ENCODE measurements at places on chromosomes 3 and 15. TPM values are rescaled to one million over a fixed set of nuclear protein-coding genes. Genes with fewer than 3 reads are reported as not detected.
A peak's percentile ranks its signal among the peaks of the same experiment; 100 is the strongest.

Gene TMEM207
- total RNA-seq = not detected

DNA sequence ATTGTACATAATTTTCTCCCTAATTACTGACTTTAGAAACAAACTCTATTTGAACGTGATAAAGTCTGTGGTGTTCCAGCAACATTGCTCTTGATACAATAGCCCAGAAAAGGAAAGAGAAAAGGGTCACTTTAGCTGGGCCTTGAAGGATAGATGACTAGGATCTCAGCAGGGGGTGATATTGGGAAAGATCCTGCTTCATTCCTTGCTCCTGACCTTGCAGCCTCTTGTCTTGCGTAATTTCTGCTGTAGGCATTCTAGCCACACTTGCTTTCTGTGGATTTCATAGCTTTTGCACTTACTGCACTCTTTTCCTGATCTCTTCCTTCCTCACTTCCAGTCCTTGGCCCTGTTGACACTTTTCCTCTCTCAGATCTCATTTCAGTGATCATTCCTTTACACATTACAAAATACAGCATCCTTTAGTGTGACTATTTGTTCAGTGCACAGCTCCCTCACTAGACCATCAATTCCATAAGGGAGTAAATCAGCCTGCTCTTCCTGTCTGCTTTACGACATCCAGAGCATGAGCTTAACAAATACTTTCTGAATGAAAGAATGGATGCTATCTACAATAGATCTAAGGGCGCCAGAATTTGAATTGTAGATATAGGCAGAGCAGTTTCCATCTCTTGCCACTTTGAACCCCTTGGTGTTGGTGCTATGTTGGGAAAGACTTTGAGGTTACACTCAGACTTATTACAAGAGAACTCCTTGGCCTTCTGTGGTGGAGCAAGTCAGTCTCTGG is 559.6 kb upstream of the MDFIC2 start:
- DNase-seq = no peak
- no peaks in the 10 kb centered on the region for H3K36me3 ChIP-seq
- H3K27ac ChIP-seq = peak overlapping the region; percentile 48
- no peaks in the 10 kb centered on the region for H3K4me1 ChIP-seq

DNA sequence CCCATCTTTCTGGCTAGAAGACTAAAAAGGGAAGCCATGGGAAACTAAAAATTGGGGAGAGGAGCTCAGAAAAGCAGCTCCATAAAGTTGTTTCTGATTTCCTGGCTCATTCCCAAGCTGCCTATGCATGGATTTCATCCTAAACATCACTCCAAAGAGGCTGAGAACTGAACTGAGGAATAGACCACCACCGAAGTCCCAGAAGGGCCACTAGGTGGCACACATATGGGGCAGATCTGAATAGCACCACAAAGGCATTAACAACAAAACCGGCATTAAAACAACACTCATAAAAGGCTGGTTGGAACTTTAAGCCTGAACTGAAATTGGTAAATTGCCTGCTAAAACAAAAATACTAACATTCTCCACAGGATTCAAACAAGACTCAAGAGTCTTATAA is 106.3 kb downstream of the PLD1 start:
- no peaks in the 10 kb centered on the region for H3K27me3 ChIP-seq
- H3K4me3 ChIP-seq = no peak overlapping the region
- no peaks in the 10 kb centered on the region for H3K36me3 ChIP-seq
- H3K27ac ChIP-seq = no peak overlapping the region

DNA sequence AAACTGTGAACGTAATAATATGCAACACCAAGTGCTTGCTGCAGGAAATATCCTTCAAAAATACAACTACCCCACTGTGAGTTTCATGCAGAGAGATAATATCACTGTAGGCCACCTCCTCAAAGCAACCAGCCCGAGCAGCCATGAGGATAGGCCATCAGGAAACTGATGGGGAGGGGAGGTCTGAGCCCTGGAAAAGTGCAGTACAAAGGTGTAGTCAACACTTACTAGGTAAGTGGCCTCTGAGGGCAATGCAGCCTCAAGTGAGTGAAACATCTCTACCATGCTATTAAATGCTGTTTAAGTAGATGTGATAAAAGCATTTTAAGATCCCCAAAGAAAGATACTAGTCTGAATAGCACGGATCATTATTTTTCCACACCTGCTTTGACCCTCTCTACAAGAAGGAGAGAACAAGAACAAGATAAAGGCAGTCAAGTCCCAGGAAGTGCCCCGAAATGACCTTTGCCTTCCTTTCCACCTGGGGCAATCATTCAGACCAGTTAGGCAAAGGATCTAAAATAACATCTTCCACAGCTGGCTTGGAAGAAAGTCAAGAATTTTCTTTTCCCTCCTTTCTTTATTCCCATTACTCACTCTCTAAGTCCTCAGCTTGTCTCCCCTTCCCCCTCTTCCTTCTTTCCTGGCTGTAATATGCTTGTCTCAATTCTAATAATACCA is 62.8 kb downstream of the FMN1 start:
- no peaks in the 10 kb centered on the region for H3K36me3 ChIP-seq
- no peak for DNase-seq
- H3K27me3 ChIP-seq = no peaks in the 10 kb centered on the region
- H3K4me3 ChIP-seq = no peak overlapping the region
- H3K27ac ChIP-seq = no peak overlapping the region

Gene PRR20G
- not detected for total RNA-seq

Gene VIPR1
- 184 TPM for total RNA-seq

GRCh38 chr3:71191031-71191482 is 392.5 kb downstream of the FOXP1 start:
- no peak for DNase-seq
- H3K27ac ChIP-seq = no peak overlapping the region
- H3K4me1 ChIP-seq = no peaks in the 10 kb centered on the region
- no peaks in the 10 kb centered on the region for H3K36me3 ChIP-seq
- no peak overlapping the region for H3K4me3 ChIP-seq

DNA sequence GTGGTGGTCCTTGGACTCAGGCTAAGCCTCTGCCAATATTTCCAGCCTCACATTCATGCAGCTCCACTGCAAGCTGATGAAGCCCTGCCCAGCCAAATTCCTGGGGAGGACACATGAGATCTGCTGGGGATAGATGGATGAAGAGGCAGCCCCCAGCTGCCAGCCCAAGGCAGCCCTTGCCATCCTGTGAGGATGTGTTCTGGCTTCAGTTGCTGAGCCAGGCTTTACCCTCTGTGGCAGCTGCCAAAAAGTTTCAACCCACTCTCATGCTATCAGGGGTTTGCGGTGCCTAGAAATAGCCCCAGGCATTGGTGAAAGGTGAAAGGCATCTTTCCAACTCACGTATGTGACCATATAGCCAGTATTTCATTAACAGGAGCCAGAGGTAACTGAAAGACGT is 37.6 kb downstream of the C2CD4A start:
- no peaks in the 10 kb centered on the region for H3K36me3 ChIP-seq
- H3K27ac ChIP-seq = no peak overlapping the region
- no peaks in the 10 kb centered on the region for H3K4me1 ChIP-seq
- no peak for DNase-seq

Gene RBP2
- 2.1 TPM for total RNA-seq

Gene LRRC58
- total RNA-seq = 21.8 TPM

- H3K27ac ChIP-seq = no peak overlapping the region
- H3K4me3 ChIP-seq = no peak overlapping the region
- DNase-seq = no peak
- no peaks in the 10 kb centered on the region for H3K36me3 ChIP-seq
- H3K4me1 ChIP-seq = peaks cover 46% of the 10 kb centered on the region
- H3K27me3 ChIP-seq = no peaks in the 10 kb centered on the region
These were observed 2.2 kb upstream of the PRKCD start for GRCh38 chr3:53158765-53159155.

GRCh38 chr3:187750006-187750512 is 4.8 kb upstream of the BCL6 start:
- no peaks in the 10 kb centered on the region for H3K36me3 ChIP-seq
- peak overlapping the region; percentile 29 for H3K4me3 ChIP-seq
- H3K27ac ChIP-seq = peak overlapping the region; percentile 33

GRCh38 chr3:14225421-14225820 is 46.8 kb downstream of the LSM3 start:
- H3K27me3 ChIP-seq = no peaks in the 10 kb centered on the region
- no peaks in the 10 kb centered on the region for H3K36me3 ChIP-seq
- no peak overlapping the region for H3K27ac ChIP-seq
- H3K4me3 ChIP-seq = no peak overlapping the region
- H3K4me1 ChIP-seq = peaks cover 7% of the 10 kb centered on the region

DNA sequence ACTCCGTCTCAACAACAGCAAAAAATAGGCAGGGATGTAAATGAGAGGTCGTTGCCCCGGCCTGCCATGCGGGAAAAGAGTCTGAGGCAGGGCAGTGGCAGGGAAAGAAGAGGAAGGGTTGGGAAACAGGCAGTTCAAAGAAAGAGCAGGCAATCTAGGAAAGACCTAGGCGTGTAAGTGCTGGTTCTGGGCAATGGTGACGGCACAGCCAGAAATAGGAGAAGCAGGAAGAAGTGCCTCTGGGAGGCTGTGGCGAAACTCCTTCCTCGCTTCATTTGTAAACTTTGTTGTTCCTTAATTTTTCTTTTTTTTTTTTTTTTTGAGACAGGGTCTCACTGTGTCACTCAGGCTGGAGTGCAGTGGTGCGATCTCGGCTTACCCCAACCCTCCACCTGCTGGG is 4.3 kb downstream of the SLC51A start:
- H3K27me3 ChIP-seq = peaks cover 6% of the 10 kb centered on the region
- peaks cover 5% of the 10 kb centered on the region for H3K4me1 ChIP-seq
- no peaks in the 10 kb centered on the region for H3K36me3 ChIP-seq
- H3K4me3 ChIP-seq = no peak overlapping the region

- H3K27ac ChIP-seq = no peak overlapping the region
- H3K36me3 ChIP-seq = no peaks in the 10 kb centered on the region
- H3K4me3 ChIP-seq = no peak overlapping the region
- no peaks in the 10 kb centered on the region for H3K27me3 ChIP-seq
These were observed 66.0 kb downstream of the ASB7 start for GRCh38 chr15:100668348-100668745.

Gene DUOX1
- 327 TPM for total RNA-seq

DNA sequence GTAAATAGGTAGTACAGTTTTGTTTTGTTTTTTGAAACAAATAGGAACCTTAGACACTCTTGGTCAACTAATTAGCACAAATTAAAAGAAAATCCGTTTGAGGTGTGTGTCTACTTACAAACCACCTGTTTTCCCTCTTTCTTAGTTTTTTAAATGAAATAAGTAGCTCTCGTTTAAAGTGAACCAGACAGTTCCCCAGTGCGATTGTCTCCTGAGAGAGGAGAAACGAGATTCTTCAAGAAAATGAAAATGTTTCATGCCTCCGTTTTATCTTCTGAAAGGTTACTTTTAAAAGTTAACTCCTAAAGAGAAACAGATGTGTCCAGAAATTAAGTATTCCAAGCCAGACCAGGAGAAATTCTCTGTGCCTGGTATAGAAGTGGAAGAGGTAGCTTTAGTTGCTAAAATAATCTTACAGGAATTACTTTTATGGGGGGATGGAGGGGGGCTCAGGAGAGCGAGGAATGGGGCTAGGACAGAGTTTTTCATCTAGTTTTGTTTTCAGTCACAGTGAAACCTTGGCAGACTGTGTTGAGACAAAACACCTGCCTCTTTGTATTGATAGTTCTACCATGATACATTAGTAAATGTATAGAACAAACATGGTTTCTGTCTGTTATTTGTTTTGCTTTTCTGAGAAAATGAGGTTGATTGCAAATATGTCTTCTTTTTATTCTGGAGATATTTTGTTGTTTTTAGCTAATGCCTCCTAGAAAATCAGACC is 155.1 kb upstream of the CNTN4 start:
- H3K4me1 ChIP-seq = no peaks in the 10 kb centered on the region
- H3K4me3 ChIP-seq = no peak overlapping the region
- no peak overlapping the region for H3K27ac ChIP-seq
- no peaks in the 10 kb centered on the region for H3K27me3 ChIP-seq

- H3K36me3 ChIP-seq = no peaks in the 10 kb centered on the region
- H3K27me3 ChIP-seq = no peaks in the 10 kb centered on the region
- no peak for DNase-seq
These were observed 621.4 kb upstream of the ALCAM start for GRCh38 chr3:104745313-104745712.
